ENCODE measurements at places on chromosomes 7 and 10.
A peak's percentile ranks its signal among the peaks of the same experiment; 100 is the strongest.

DNA sequence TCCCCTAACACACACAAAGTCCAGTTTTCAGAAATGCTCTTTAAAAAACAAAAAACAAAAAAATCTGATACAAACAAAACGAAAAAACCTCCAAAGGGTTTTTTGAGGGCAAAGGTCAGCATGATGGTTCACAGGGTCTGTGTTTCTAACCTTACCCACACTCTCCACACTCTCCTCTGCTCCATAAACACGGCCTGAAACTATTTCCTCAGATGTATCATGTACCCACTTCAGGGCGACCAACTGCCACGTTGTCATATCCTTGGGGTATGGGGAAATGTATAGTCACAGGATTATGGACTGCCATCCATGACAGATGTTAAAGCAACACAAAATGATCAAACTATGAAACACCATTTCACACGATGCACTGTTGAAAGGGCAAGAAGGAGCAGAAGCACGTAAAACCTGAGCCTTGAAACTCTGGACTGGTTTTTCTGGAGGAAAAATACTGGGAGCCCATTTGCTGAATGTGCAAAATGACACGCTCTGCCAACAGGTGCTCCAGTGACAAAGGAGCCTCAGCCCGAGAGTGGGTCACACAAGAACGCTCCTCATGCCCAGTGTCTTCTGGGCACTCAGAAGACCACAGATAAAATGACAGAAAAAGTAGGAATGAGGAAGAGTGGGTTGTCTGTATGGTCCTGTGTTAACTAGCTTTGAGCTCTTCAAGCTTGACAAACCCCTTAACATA, 15.8 kb downstream of the NAPEPLD start:
- DNase-seq: no peak

GRCh38 chr7:50771120-50772002, 11.3 kb downstream of the GRB10 start:
- no peak for DNase-seq

- DNase-seq: no peak
Observed at GRCh38 chr7:82446897-82447296, 3.3 kb upstream of the CACNA2D1 start.

DNA sequence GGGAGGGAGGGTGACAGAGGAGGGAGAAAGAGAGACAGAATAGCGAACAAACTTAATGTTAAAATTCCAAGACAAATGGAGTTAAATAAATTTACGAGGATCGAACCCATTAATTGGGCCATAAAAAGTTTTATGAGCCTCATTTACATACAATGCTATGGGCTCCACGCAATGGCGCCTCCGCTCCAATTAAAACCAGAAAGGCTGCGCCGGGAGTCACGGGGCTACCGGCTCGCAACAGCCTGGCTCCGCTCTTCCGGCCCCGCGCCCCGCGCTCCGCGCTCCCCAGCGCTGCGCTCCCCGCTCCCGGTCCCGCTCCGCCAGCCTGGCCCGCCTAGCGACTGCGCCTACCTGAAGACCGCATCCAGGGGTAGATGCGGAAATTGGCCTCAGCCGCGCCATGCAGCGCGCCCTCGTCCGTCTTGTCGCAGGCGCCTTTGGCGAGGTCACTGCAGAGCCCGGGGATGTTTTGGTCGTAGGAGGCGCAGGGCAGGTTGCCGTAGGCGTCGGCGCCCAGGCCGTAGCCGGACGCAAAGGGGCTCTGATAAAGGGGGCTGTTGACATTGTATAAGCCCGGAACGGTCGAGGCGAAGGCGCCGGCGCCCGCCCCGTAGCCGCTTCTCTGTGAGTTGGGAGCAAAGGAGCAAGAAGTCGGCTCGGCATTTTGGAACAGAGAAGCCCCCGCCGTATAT, 513 bp downstream of the HOXA7 start:
- no peak for DNase-seq

GRCh38 chr7:158033196-158033595, 554.4 kb downstream of the PTPRN2 start:
- no peak for DNase-seq

- no peak for DNase-seq
Observed at GRCh38 chr10:3895045-3895631, 110.1 kb upstream of the KLF6 start.

DNA sequence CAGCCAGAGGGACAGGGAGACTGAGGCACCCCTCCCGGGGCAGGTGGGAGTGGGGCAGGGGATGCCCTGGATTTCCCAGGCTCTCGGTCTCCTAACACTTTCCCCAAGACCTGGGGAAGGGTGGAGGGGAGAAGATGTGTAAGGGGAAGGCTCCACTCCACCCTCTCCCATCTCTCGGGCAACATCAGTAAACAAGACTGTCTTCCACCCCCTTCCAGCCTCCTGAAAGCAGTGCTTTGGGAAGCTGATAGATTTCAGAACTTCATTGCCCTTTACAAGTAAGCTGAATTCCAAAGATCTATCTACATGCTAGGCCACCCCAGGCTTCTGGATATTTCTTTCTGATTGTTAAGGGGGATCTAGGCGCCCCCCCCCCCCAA, 3.7 kb downstream of the FLNC start:
- DNase-seq: no peak

GRCh38 chr7:17040716-17041115, 158.9 kb upstream of the AGR3 start:
- no peak for DNase-seq

GRCh38 chr7:21603972-21604749, 61.3 kb downstream of the DNAH11 start:
- DNase-seq: no peak

DNA sequence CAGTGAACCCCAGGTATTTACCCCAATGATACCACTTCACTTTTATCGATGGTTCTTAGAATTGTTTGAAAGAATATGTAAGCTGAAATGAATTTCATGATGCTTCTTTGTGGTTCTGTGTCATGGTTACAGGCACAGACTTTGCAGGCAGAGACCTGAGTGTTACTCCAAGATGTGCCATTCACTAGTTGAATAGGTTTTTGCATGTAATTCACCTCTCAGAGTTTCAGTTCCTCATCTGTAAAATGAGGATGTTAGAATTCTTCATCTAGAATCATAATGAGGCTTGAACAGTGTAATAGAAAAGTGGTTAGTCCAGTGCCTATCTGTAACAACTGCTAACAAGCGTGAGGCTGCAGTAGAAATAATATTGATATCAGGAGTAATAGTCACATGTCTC, 54.6 kb downstream of the VSTM2A start:
- no peak for DNase-seq

GRCh38 chr10:18719811-18720210, 60.6 kb downstream of the ARL5B start:
- no peak for DNase-seq

GRCh38 chr10:43027331-43027955, 49.4 kb upstream of the RET start:
- no peak for DNase-seq

DNA sequence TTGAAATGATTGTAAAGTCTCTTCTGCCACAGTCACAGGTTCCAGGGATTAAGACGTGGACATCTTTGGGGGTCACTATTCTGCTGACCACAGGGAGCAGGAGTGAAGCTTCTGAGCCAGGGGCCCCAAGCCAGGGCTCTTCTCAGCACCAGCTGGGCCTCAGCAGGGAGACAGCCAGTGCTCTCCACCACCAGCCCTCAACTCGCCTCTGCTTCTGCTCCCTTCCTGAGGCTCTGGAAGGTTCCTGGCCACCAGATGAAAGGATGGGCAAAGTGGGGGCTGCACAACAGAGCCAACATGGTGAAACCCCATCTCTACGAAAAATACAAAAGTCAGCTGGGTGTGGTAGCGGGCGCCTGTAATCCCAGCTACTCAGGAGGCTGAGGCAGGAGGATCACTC, 11.2 kb upstream of the CRYGN start:
- DNase-seq: no peak

GRCh38 chr7:18163091-18163490, 135.4 kb upstream of the PRPS1L1 start:
- DNase-seq: no peak

GRCh38 chr7:149422162-149422913, 38.5 kb downstream of the ZNF777 start:
- DNase-seq: peak; percentile 40

- DNase-seq: no peak
Observed at GRCh38 chr10:105514106-105514505, 873.0 kb downstream of the SORCS3 start.

- no peak for DNase-seq
Observed at GRCh38 chr10:101016814-101017213, 14.1 kb downstream of the PDZD7 start.

- no peak for DNase-seq
Observed at GRCh38 chr7:70887186-70887585, 244.8 kb upstream of the GALNT17 start.

DNA sequence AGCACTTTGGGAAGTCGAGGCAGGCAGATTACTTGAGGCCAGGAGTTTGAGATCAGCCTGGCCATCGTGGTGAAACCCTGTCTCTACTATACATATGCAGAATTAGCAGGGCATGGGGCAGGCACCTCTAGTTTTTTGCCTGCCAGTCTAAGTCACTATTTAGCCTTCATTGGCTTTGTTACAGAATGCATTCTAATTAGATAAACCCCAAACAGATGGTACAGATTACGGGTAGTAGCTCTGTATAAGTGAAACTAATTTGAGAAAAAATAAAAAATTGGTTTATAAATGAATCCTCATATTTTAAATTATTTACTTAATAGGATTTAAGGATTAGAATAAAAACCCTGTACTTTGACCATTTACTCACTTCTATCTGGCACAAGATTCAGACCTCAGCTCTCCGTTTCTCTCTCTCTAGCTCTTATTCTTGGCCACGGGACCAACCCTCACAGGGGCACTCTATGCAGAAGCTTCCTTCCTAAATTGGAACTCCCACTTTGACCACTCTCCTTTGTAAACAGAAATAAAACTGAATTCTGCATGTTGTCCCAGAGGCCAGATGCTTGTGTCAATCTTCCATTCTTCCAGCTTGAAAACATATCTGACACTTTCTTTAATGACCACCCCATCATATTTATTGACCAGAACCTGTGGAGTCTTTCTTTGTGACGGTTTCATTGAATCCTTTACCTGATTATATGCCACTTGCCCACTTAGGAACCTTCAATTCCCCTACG, 26.8 kb downstream of the BET1 start:
- DNase-seq: no peak

DNA sequence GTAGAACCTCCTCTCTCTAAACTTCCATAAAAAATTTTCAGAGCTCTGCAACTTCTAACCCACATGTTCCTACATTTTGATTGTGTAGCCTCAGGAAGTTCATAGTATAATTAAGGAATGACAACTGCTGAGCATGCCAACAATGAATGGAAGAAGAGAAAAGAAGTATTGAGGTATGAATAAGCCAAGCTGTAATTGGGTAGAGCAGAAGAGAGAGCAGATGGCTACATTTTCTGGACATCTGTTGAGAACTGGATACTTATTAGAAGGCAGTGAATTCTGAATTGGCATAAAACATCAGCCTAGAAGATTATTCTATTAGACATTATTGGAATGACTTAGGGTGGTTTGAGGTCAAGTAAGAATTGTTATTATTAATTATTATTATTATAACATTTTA, 728.3 kb upstream of the PHF14 start:
- no peak for DNase-seq

GRCh38 chr10:72220637-72221036, 4.6 kb upstream of the ASCC1 start:
- DNase-seq: no peak

DNA sequence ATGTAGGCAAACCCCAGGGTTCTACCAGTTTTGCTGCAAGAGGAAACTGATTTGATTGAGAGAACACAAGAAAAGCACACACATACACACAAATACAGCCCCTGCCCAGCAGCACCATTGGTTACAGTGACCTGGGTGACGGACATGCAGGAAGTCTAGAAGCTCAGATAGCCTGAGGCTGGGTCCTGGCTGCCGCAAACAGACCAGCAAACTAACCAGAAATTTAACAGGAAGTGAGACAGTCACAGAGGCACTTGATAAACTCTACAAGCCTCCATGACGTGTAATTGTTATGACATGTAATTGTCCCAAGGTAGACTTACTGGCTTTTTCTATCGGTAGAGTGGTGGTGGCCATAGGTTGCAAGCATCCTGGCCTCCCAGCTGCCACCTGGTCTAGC, 58.9 kb downstream of the PRKAR2B start:
- no peak for DNase-seq

DNA sequence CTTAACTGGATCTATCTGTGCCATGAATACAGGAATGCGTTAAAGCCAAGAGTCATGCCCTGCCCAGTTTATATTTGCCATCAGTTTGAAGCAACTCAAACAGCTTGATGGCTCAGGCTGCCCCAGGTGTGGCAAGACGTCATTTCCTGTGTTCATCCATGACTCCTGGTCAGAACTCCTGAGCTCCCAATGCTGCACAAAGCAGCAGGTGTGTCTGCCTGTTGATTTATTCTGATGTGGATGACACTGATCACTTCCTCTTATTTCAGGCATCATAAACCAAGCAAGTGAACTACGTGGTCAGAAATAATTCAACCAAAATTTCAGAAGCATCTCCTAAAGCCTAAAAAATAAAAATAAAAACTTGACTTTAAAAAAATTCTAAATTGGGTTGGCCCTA, 68.5 kb downstream of the EZH2 start:
- no peak for DNase-seq

- DNase-seq: no peak
Observed at GRCh38 chr10:110992006-110992800, 72.8 kb downstream of the SHOC2 start.

DNA sequence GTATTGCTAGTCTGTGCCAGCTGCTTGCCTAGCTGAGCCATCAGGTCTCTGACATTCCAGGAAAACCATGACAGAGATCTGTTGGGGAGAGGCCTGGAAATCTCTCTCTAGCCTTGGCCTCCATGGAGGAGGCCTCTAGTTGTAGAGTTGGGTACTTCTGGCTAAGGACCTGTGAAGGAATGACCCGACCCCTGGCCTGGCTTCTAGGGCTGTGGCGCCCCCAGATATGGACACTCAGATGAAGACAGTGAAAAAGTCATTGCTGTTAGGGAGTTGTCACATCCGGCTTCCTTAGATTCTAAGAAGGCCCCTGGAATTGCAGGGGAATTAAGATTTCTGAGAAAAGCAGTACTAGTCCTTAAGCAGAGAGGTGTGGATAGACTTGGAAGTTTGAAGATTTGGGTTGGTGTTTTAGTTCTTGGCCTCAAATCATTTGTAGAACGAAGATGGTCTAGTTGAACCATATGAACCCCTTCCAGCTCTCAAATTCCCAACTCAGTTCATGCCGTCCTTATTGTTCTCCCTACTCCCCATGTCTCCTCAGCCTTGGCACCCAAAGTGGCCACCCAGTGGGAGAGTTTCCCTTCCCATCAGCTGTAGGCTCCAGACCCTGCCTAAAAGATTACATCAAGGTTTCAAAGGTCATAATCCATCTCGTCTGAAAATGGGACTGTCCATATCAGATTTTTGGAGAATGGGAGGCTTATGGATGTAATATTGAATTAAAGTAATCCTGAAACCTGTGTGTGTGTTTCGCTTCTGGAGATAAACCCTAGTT, 7.0 kb downstream of the HHEX start:
- no peak for DNase-seq

- no peak for DNase-seq
Observed at GRCh38 chr7:74202841-74203556, 6.8 kb upstream of the LAT2 start.

DNA sequence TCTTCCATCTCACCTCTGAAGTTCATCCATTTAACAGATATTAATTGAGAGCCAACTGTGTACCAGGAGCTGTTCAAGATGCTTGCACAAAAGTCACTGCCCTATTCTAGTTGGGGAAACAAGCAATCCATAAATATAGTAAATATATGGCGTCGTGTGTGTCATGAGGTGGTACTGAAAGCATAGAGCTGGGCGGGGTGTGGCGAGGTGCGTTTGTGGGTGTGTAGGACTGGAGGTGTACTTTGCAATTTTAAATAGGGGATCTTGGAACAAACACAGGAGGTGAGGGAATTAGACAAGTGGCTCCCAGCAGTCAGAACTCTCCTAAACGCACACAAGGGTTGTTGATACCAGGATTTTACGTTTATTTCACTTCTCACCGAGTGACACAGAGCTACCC, 490 bp upstream of the ZNF239 start:
- DNase-seq: no peak

Measured in NCI-H748 treated with DMSO at 0.1 percent for 48 hours (cell line).